H4 (cell line): ENCODE measurements at places on chromosomes 1 and 21. TPM values are rescaled to one million over a fixed set of nuclear protein-coding genes. Genes with fewer than 3 reads are reported as not detected.

DNA sequence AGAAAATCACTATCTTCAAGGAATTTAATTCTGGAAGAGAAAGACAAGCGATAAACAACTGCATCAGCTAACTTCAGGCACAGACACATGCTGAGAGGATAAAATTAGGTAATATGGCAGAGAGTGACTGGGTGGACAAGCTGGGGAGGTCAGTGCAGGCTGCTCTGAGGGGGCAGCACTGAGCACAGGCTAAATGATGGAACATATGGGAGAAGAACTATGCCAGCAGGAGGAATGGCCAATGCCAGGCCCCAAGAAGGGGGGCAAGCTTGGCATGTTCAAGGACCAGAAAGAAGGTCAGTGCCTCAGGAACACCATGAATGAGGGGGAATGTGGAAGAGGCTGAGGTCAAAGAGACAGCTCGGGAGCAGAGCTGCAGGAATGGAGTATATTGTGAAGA is 190.7 kb upstream of the MAP1LC3C start:
- no peak for DNase-seq

KRTAP7-1 gene
- total RNA-seq: not detected in 2 replicates

DNA sequence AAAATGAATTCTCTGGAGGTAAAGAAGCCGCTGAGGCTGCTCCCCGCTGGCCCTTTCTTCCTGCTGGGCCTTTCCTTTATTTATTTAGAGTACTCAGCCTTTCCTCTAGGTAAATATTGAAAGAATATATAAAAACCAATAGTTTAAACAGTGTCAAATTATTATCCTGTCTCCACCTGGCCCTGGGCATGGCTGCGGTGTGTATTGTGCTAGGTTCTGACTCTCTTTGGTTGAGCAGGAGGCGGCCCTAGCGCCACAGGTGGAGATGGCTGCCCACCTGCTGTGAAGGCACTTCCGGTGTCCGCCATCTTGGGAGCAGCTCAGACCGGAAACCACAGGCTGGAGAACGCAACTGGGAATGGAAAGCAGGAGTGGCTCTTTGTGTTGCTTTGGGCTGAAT is 29.0 kb upstream of the CLDN14 start:
- DNase-seq: no peak

DNA sequence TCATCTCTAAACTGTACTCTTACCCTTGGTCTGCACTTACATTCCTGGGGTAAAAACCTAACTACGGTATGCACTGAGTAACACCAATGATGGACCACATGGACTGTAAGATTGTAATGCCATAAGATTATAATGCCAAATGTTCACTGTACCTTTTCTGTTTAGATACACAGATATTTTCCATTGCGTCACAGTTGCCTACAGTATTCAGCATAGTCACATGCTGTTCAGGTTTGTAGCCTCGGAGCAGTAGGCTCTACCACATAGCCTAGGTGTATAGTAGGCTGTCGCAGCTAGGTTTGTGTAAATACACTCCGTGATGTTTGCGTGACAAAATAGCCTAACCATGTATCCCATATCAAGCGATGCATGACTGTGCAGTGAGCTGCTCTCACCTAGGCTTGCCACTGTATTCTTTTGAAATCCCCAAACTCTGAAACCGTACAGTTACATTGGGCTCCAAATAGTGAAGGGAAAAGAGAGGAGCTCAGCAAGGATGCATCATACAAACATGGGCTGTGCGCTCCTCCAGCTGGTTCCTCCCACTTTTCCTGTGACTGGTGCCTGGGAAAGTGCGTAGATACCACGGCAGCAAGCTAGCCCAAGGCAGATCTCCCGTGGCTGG is 35.2 kb downstream of the CFAP57 start:
- DNase-seq: peak; percentile 86

GRCh38 chr1:45765999-45766792 is 15.7 kb upstream of the IPP start:
- DNase-seq: no peak

LAX1 gene
- total RNA-seq: not detected in 2 replicates

REN gene
- not detected in 2 replicates for total RNA-seq
